GM23338 (cell line): ENCODE measurements at places on chromosomes 7 and 10. TPM values are rescaled to one million over a fixed set of nuclear protein-coding genes. Genes with fewer than 3 reads are reported as not detected.

Gene CYP2C19
- total RNA-seq, result 0.21 and 0.35 TPM in 2 replicates

Gene SPDYE9
- not detected in 2 replicates for total RNA-seq

DNA sequence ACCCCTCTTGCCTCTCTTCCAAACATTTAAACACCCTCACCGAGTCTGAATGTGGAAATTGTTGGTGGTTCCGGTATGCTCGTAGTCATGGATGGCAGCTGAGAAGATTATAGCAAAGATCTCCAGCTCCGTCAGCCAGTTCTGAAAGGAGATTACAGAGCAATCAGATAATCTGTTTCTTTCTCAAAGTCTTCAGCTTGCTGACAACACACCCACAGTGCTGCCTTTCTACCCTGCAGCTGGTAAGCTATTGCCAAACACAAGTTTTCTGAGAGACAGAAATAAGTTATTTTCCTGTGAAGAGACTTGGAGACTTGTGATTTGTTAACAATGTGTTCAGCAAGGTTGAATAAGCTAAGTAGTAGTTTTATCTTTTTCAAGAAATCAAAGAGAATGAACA lies 163.6 kb downstream of the PPP1R17 start:
- no peak for DNase-seq

GRCh38 chr7:50644114-50644513 lies 78.9 kb upstream of the DDC start:
- DNase-seq, result no peak

DNA sequence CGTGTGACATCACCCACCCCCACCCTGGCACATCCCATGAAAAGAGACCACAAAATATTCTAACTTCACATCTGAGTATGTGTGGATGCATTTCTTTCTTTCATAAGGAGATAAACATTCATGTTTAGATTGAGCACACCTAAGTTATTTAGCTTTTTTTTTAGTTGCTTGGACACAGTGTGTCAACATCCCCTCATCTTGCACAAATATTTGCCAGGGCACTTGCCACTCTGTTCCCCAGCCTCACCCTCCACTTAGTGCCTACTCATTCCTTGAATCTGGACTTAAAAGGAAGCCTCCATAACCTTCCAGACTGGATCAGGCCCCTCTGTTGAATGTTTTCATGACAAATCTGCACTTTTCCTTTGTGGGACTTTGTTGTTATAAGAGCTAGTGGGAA lies 338.9 kb upstream of the IGFBP3 start:
- DNase-seq, result no peak

- no peak for DNase-seq
Observed at GRCh38 chr7:19617901-19618300, 90.9 kb downstream of the POLR1F start.

Gene TNPO3
- total RNA-seq, result 127 TPM in 2 replicates

DNA sequence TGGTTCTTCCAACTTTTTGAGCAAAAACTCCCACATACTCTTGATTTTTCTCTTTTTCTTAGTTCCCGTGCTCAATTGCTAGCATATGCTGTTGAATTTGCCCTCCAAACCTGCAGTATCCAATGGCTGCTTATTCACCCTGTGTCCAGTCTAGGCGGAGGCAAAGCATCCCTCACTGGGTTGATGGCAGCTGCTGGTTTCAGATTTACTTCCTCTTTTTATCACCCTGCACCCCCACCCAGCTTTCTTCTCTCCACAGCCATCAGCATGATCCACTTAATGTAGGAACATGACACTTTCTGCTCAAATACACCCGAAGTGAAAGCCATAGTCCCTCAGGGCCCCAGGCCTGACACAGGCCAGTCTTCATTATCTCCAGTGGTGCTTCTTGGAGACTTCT lies 87.6 kb upstream of the ADARB2 start:
- DNase-seq, result no peak

GRCh38 chr10:14050598-14050997 lies 280.1 kb downstream of the FRMD4A start:
- no peak for DNase-seq

DNA sequence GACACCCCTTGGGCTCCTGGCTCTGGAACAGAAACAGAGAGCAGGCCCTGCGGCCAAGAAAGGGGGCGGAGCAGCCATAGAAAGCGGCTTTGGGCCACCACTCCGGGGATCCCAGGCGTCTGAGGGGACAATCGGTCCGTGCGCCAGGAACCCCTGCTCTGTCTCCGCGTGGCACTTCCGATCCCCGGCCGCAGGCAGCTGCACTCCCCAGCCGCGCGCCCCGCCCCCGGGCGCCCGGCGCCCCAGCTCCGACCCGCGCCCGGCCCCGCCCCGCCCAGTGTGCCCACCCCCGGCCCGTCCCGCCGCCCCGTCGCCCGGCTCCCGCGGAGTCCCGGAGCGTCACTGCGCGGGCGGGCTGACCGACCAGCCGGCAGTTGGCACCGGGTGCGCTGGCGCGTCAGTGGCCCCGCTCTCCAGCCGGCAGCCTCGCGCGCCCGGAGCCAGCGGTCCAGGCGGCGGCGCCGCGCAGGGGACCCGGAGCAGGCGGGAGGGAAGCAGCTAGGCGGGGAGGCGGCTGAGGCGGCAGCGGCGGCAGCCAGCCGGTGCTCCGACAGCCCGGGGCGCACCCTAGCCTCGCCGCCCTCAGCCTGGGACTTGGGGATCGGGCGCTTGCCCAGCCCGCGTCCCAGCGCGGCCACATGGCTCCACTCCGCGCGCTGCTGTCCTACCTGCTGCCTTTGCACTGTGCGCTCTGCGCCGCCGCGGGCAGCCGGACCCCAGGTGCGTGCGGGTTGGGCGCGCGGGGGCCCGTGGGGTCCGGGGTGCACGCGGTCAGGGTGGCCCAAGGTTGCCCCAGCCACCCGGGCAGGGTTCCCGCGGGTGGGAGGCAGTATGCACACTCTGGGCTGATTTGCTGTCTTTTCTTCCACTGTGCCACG lies at the start of gene ADAMTS14:
ADAMTS14 (plus strand) TSS at position 342 of the 878 bp plus-strand sequence; CDS start at position 639, 297 bp downstream.
- DNase-seq, result peak; percentile 78

- no peak for DNase-seq
Observed at GRCh38 chr7:505171-505570, 14.5 kb downstream of the PDGFA start.

DNA sequence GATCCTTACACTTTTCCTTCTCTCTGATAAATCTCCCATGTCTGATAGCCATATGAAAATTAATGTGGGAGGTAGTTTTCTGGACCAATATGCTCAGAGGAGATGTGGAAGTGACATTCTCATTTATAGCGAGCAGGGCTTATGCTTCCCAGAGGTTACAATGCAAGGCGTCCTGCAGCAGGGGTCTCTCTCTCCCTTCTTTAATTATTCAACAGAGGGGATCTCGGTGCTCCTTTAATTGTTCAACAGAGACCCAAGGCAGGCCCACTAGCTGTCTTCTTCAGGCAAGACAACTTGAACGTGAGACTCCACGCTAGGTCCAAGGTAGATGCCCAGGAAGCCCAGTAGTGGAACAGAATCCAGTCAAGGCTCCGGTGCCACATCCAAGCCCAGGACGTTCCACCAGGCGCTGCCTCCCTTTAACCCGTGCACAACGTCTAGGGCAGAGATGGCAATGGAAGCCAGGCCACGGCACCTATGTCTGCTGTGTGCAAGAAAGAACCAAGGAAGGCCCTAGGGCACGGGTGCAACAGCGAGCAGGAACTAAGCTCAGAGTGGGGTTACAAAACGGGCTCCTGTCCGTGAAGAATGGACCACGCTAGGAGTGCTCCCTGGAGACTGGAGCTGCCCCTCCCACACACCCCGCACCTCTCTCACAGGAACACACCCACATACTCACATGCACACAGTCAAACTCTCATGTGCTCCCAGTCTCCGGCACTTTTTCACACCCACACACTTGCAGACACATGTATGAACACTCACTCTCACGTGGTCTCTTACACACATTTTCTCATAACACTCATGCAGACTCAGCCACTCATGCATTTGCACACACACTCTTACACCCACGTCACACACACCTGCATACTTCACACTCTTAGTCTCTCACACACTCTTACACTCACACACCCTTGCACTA lies 230.4 kb downstream of the TNS3 start:
- no peak for DNase-seq

DNA sequence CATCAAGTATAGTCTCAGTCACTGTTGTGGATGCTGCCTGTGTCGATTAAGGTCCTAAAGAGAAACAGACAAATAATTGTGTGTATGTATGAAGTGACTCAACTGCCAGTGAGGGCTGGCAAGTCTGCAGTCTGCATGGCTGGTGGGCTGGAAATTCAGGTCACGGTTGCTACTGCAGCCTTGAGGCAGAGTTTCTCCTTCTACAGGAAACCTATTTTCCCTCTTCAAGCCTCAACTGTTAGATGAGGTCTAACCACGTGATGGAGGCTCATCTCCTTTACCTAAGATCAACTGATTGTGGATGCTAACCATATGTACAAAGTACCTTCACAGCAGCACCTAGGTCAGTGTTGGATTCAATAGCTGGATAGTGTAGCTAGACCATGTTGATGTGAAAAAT lies 29.9 kb downstream of the MBL2 start:
- no peak for DNase-seq

DNA sequence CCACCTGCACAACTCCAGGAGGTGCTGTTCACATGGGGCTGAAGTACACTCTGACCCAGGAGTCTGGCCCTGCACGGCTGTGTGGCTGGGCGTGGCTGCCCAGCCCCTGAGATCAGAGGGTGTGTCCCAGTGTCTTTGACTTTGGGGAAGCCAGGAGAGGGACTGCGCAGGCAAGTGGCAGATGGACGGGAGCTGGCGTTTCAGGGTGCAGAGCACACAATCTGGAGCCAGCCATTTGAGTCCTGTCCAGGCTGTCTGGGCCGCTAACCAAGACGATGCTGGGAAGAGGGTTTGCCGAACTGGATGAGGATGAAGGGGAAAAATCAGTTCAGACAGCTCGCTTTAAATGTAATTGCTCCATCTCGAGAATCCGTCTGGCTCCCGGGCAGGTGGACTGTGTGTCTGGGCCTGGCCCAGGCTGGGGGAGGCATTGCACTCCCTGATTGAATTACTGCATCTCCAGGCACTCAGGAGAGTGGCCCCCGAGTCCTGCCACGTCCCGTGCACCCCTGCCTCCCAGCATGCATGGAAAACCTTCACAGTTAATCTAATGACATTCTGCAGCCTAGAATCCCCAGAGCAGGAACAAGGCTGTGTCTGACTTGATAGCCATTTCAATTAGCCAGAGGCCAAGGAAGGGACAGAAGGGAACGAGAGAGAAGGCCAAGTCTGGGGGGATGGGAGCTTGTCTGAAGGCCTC lies 120.8 kb upstream of the NANOS1 start:
- DNase-seq, result no peak

DNA sequence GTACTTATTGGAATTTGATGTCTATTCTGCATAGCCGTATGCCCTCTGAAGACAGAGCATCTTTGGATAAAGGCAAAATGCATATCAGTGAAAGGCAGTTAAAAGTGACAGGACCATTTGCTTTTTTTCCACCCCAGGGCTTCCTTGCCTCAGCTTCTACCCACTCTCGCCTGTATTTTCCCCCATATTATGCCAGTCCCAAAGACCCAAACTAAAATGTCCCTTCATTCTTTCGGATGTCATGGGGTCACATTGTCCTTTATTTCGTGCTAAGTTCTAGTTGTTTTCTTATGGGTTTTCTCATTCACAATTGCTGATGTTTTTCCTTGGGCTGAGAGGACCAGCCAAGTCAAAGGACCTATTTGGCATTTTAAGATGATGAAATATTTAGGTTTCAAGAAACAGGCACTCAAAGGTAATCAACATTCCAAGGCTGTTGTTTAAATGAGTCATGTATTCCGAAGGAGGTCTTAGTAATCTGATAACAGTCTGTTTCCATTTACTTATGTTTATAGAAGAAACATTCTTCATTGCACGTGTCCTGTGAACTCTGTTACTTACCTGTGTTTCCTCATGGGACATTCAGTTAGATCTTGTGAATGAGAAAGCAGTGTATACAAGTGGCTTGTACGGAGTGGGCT lies 74.1 kb downstream of the DNAH11 start:
- no peak for DNase-seq

DNA sequence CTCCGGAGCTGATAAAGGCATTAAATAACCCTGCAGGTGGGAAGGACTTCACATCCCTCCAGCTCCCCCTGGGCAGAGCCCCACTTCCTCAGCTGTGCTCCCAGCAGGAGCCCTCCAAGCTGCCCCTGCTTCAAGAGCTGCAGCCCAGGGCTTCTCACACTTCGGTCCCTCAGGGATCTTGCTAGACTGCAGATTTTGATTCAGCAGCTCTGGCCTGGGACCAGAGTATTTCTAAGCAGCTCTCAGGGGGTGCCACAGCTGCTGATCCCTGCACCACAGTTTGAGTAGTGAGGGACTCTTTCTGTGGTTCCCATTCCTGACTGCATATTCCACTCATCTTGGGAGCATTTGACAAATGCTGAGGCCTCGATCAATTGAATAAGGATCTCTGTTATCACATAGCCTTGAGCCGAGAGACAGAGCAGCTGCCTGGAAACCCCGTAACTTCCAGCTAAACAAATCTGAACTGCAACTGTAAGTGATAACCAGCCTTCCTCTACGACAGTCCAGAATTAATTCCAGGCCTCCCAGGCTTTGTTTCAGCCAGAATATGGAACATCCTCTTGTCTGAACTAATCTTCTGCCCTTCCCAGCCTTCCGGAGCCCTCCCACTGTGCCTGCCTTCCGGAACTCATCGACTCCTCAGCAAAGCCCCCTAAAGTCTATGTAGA lies 161.4 kb downstream of the CCDC3 start:
- no peak for DNase-seq

Gene NPSR1
- total RNA-seq, result not detected in 2 replicates

Gene NKX6-2
- total RNA-seq, result 0.24 TPM in 1 of 2 replicates, not detected in the other

DNA sequence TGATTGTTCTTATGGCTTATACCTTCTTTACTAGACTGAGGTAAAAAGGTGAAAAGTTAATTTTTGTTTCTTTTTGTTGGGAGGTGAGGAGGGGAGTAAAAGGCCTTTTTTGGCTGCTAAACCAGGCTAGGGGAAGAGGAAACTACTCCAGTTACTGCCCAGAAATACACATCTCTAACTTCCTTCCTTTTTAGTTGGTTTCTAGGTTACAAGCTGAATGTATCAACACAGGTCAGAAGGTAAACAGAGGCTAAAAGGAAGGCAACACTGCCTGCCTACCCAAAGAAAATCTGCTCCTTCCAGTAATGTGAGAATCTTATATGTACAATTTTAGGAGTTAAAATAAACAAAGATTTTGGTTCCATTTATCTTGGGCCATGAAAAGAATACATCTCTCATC lies 140.4 kb downstream of the NRBF2 start:
- no peak for DNase-seq

DNA sequence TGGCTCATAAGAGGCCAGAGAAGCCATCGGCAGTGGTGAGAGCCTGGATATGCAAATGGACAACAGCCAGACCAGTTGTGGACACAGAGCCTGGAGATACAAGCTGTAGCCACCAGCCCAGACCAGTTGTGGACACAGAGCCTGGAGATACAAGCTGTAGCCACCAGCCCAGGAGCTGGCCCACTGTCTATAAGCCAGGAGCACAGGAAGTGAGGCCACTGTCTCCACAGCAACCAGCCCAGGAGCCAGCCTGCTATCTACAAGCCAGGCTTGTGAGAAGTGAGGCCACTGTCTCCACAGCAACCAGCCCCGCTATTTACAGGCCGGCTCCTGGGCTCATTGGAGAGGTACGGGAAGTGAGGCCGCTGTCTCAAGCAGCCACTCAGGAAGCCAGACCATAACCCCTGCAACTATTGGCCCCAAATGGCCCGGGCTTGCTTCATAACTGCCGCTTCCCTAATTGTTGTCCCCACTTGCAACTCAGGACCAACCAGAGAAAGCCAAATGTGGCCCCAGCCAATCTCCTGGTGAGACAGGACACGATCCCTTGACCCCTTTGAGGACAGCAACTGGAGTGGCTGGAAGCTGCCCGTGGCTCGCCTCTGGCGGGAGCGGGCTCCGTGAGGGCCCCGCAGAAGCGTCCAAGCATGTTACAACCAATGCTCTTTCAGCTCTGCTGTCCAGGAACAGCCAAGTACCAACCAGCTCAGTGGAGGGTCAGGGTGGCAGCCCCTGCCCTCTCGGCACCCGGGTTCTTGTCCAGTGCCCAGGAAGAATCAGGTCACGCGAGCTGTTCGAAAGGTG lies 44.1 kb upstream of the CNPY1 start:
- peak; percentile 59 for DNase-seq
